ENCODE measurements at places on chromosomes 7 and 10. TPM values are rescaled to one million over a fixed set of nuclear protein-coding genes. Genes with fewer than 3 reads are reported as not detected.

Gene CLDN3
- total RNA-seq = 0.26 TPM

Gene FFAR4
- not detected for total RNA-seq

Gene CCL24
- total RNA-seq = not detected

Gene LLCFC1
- total RNA-seq = not detected

Gene MYPN
- not detected for total RNA-seq

Gene TMEM196
- not detected for total RNA-seq

Gene FERD3L
- total RNA-seq = not detected

Gene ARHGEF35
- 0.13 TPM for total RNA-seq

Gene MUC12
- total RNA-seq = not detected

Gene FOXI2
- total RNA-seq = not detected

Gene GDF2
- not detected for total RNA-seq

Gene DENND2A
- total RNA-seq = 0.64 TPM

Gene ELAPOR2
- total RNA-seq = 101 TPM

Gene AFAP1L2
- total RNA-seq = 1.2 TPM

Gene VIPR2
- total RNA-seq = not detected

Gene WNT2
- not detected for total RNA-seq

Gene CUTC
- total RNA-seq = 19.8 TPM

Gene DENND11
- 78.3 TPM for total RNA-seq

Gene ZNRF2
- 5.0 TPM for total RNA-seq

Gene AKR1C4
- total RNA-seq = 0.13 TPM

Gene NEUROG3
- not detected for total RNA-seq

Gene STAM
- 7.7 TPM for total RNA-seq

Gene CYP2C18
- not detected for total RNA-seq

Gene GDF10
- not detected for total RNA-seq

Gene MGAM2
- not detected for total RNA-seq

Gene SPOCK2
- 1.9 TPM for total RNA-seq

Data from dermis microvascular lymphatic vessel endothelial cell (primary cell).